GM23338 (cell line): ENCODE measurements at places on chromosomes 7 and 10. TPM values are rescaled to one million over a fixed set of nuclear protein-coding genes. Genes with fewer than 3 reads are reported as not detected.

HECTD2 gene
- 14.4 and 18.2 TPM in 2 replicates for total RNA-seq

CPXM2 gene
- total RNA-seq = 5.3 and 8.1 TPM in 2 replicates

MSMB gene
- not detected in 2 replicates for total RNA-seq

WEE2 gene
- 0.16 TPM in 1 of 2 replicates, not detected in the other for total RNA-seq

SYT15B gene
- total RNA-seq = 0.08 and 0.24 TPM in 2 replicates

FANK1 gene
- total RNA-seq = 0.69 TPM in 1 of 2 replicates, not detected in the other

NUTM2E gene
- total RNA-seq = 0.12 TPM in 1 of 2 replicates, not detected in the other

MDFIC gene
- 5.2 and 9.8 TPM in 2 replicates for total RNA-seq

AFAP1L2 gene
- 6.5 and 7.3 TPM in 2 replicates for total RNA-seq

SPDYE2B gene
- not detected in 2 replicates for total RNA-seq

DNA sequence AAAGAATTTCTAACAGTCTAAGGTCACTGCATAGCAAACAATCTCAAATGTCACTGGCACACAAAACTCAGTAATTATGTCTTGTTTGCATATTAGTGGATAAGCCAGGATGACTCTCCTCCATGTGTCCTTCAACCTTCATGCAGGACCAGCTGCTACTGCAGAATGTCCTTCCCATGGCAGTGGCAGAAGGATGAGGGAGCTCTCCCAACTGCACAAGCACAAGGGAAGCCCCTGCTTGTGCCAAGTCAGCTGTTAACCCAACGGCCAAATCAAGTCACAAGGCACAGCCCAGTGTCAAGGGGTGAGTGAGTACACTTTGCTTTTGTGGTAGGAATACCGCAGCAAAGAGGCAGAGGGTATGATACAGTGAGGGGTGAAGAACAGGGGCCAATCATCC lies 59.3 kb upstream of the VWC2 start:
- no peaks in the 10 kb centered on the region for H3K4me1 ChIP-seq
- H3K27me3 ChIP-seq = no peaks in the 10 kb centered on the region

GRCh38 chr10:44293306-44293778 lies 91.6 kb downstream of the CXCL12 start:
- H3K4me1 ChIP-seq = peaks cover 42% of the 10 kb centered on the region
- no peaks in the 10 kb centered on the region for H3K36me3 ChIP-seq
- H3K27ac ChIP-seq = no peak overlapping the region
- DNase-seq = peak; percentile 38
- H3K27me3 ChIP-seq = peaks cover 29% of the 10 kb centered on the region

DNA sequence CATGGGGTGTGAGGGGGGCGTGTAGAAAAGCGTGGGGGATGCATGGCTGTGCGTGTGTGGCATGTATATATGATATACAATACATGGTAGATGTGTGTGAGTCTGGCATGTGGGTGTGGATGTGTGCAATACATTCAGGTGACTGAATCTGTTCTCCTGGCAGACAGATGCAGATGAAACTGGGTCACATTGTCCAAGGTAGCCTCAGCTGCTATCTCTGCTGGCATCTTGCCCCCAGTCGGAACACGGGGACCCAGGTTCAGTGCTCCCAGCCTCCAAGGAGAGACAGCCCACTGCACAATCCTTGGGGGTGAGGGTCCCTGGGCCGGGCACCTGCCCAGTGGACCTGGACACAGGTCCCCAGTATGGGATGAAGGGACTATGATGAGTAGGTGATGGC lies 12.4 kb upstream of the SRRM3 start:
- H3K27ac ChIP-seq = no peak overlapping the region
- H3K36me3 ChIP-seq = no peaks in the 10 kb centered on the region
- no peak for DNase-seq
- H3K4me1 ChIP-seq = peaks cover 22% of the 10 kb centered on the region
- H3K4me3 ChIP-seq = no peak overlapping the region

GRCh38 chr7:47578579-47579270 lies 3.2 kb downstream of the TNS3 start:
- H3K4me3 ChIP-seq = no peak overlapping the region
- H3K36me3 ChIP-seq = no peaks in the 10 kb centered on the region
- no peak overlapping the region for H3K27ac ChIP-seq
- peaks cover 15% of the 10 kb centered on the region for H3K27me3 ChIP-seq
- no peak for DNase-seq

DNA sequence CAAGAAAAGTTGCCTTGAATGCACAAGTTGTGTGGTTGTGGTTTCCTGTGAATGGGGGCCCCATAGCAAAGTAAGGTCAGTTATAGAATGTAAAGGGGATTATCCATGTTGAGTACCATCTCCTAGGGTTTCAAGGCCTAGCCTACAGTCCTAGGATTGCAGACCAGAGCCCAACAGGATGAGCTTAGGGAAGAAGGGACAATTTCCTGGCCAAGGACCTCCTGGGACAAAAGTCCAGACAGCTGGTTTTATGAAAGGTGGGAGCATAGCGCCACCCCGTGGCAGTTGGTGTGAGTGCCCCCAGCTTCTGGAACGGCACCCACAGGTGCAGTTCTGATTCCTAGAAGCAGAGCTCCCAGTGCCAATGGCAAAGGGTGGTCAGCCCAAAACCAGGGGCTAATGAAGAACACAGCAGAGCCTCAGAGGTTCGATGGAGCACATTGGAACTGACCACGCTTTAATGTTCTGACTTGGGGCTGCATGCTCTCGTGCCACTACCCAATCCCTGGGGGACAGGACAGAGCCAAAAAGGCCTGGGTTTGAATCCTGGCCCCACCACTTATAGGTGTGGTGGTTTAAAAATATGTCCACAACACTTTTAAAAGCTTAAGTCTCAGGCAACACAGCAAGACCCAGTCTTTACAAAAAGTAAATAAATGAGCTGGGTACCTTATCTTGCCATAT lies 25.8 kb upstream of the TMEM120A start:
- no peak overlapping the region for H3K4me3 ChIP-seq
- H3K27ac ChIP-seq = no peak overlapping the region
- peak; percentile 84 for DNase-seq
- no peaks in the 10 kb centered on the region for H3K27me3 ChIP-seq

DNA sequence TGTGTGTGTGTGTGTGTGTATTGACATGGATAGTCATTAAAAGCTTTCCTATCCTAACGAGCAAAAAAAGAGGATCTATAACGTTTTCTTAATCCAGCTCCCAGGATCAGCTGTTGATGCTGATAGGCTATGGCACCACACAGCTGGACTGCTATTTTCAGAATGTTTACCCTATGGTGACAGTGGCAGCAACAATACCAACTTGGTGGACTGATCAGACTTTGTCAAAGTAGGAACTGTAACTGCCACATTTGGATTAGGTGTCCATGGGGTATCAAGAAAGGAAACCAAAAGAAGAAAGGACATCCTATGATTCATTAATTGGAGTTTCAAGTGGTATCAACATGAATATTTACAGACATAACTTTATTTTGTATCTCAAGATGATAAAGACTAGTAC lies 2.7 kb upstream of the CLEC5A start:
- H3K4me1 ChIP-seq = 0 out of 2 replicates have a peak, but pooled peaks cover 9% of the 10 kb centered on the region

DNA sequence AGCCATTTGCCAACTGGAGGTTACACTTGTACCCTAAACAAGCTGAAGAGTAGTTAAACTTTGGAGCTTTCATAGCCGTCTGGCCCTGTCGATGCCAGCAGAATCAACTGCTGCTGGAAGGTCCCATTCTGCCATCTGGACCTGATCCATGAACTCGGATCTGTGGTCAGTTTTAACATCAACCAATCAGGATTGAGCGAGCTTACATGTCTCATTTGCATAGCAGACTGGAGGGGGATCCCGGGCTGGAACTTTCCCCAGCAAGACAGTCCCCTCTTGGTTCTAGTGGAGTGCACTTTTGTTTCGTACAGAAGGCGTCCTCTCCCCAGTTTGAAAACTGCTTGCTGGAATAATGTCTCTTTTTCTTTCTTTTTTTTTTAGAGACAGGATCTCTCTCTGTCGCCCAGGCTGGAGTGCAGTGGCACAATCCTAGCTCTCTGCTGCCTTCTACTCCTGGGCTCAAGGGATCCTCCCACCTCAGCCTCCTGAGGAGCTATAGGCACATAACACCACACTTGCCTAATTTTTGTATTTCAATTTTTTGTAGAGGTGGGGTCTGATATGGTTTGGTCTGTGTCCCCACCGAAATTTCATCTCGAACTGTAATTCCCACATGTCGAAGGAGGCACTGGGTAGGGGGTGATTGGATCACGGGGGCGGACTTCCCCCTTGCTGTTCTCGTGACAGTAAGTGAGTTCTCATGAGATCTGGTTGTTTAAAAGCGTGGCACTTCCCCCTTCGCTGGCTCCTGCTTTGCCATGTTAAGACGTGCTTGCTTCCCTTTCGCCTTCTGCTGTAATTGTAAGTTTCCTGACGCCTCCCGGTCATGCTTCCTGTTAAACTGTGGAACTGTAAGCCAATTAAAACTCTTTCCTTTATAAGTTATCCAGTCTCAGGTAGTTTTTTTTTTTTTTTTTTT lies 42.8 kb upstream of the SEPHS1 start:
- no peak overlapping the region for H3K4me3 ChIP-seq
- H3K36me3 ChIP-seq = no peaks in the 10 kb centered on the region
- no peaks in the 10 kb centered on the region for H3K27me3 ChIP-seq
- no peak overlapping the region for H3K27ac ChIP-seq

DNA sequence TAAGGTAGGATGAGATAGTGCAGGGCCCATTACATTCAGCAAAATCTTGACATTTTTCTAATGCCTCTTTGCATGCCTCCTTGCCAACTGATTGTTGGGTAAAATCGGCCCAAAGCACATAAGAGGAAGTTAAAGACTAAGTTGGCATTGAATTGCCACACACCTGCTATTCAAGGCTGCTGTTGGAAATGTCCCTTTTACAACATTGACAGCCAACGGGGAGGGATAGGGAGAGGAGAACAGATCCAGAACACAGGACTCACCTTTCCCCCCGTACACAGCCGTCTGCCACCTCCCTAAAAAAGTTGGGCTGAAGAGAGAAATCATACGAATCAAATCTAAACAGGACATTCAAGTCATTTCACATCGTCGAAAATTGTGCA lies 695 bp downstream of the FAM237B start:
- H3K4me1 ChIP-seq = peaks cover 6% of the 10 kb centered on the region; the same call in 1 of the 2 replicates
- DNase-seq = no peak
- peaks cover 54% of the 10 kb centered on the region for H3K27me3 ChIP-seq
- H3K27ac ChIP-seq = no peak overlapping the region
- no peaks in the 10 kb centered on the region for H3K36me3 ChIP-seq

DNA sequence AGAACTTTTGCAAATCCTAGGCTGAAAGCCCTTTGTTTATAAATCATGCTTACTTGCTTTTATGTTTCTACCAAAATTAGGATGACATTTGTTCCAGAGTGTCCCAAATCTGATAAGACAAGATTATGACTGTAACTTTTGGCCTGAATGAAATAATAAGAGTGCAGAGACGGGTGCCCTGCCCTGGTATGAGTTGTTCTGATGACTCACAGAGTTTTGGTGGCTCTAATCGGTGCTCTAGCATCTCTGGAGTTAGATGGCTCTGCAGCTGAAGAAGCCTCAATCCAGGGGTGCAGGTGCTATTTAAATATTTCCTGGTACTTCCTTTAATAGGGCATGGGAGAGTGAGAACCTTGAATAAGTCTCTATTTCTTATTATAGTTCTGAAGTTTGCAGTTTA lies 102.2 kb upstream of the ELMO1 start:
- H3K4me1 ChIP-seq = peaks cover 4% of the 10 kb centered on the region; the same call in 1 of the 2 replicates
- no peak overlapping the region for H3K27ac ChIP-seq
- no peaks in the 10 kb centered on the region for H3K36me3 ChIP-seq

DNA sequence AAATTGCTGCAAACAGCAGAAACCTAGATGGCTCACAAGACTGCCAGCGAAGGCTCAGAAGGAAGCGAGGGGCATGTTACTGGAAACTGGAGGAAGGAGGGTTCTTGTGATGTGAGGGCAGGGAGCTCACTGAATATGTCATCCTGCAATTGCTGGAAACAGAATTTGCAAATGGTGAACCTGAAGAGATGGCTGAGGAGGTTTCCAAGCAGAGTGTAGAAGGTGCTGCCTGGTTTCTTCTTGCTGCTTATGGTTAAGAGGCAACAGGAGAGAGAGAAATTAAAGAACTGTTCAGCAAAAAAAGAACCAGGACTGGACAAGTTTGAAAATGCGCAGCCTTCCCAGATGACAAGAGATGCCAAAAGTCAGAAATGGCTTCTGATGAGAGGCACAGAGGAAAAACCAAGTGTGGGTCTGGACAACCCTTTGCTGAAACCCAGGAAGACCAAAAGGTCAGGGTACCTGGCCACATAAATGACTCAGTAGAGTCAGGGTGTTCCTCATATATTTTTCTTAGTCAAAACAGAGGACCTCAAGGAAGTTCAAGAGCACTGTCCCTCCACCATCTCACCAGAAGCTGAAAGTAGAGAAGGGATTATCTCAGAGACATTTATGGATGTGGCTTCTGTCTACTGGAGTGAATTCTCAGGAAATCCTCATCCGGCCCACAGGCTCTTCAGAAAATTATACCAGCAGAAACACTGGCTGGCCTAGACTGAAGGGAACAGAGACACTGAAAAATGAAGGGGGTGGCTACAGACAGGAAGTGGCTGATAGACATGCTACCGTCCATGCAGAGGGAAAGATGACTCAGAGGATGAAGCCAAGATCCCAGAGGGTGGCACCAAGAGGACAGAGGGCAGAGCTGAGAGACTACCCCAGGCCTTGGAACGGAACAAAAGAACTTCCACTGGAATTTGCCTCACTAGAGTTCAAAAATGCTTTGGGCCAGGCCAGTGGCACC lies 10.1 kb downstream of the PAPOLB start:
- no peak overlapping the region for H3K27ac ChIP-seq
- no peaks in the 10 kb centered on the region for H3K4me1 ChIP-seq
- no peak for DNase-seq
- no peaks in the 10 kb centered on the region for H3K36me3 ChIP-seq
- no peaks in the 10 kb centered on the region for H3K27me3 ChIP-seq

GRCh38 chr10:98344589-98345038 lies 70.4 kb downstream of the PYROXD2 start:
- H3K4me3 ChIP-seq = no peak overlapping the region
- no peak overlapping the region for H3K27ac ChIP-seq
- 0 out of 2 replicates have a peak, but pooled peaks cover 3% of the 10 kb centered on the region for H3K36me3 ChIP-seq
- no peaks in the 10 kb centered on the region for H3K4me1 ChIP-seq

DNA sequence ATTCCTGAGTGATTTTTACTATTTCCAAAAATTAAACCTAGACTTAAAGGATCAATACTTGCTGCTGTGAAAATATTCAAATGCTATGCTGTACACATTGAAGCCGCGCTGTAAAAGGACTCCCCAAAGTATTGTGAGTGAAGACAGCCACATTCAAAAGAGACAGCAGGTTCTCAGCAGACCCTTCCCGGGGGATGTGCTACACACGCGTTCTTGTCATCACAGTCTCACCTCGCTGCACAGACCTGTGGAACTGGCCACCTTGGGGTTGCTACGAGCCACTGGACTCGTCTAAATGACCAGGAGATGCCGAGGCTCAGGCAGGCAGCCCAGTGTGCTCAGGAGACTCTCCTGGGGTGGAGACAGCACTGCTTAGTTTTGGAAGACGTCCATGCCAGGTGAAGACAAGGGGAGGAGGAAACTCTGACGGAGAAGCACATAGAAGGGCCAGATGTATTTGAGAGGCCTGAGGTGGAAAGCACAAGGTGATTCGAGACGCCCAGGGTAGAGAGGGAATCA lies 367.7 kb upstream of the SHH start:
- DNase-seq = no peak
- no peak overlapping the region for H3K4me3 ChIP-seq

- DNase-seq = no peak
- no peaks in the 10 kb centered on the region for H3K36me3 ChIP-seq
- no peaks in the 10 kb centered on the region for H3K27me3 ChIP-seq
- H3K4me1 ChIP-seq = no peaks in the 10 kb centered on the region
These were observed 80.0 kb upstream of the DNAAF5 start for GRCh38 chr7:646487-646886.
